Activated CD4-positive, alpha-beta memory T cell treated with anti-CD3 and anti-CD28 coated beads, Interleukin-2, amount 10 ng/mL, durations not matched to agents 7 days and 5 days (primary cell): ENCODE measurements at places on chromosomes 2 and 18. TPM values are rescaled to one million over a fixed set of nuclear protein-coding genes. Genes with fewer than 3 reads are reported as not detected.

SERPINB11 gene
- total RNA-seq, result not detected

FAP gene
- total RNA-seq, result not detected

AOX1 gene
- total RNA-seq, result 0.05 TPM

RAB31 gene
- 4.9 TPM for total RNA-seq

CABYR gene
- total RNA-seq, result 0.95 TPM

CLK1 gene
- 169 TPM for total RNA-seq

DNA sequence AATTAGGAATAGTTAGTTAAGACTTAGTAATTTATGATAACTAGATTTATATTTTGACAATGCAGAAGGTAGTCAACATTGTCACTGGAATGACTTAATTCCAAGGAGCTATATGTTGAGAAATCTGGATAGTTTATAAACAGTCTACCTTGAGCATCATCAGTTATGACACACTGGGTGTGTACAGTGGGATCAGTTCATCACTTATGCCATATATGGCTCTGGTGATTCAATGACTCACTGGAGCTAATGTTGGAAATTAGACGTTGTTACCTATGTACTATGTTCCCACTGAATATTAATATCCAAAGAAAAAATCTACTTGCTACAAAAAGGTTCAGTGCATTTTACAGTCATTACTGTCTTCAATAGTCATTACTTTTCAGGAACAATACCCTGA is 34.0 kb upstream of the ITPRID2 start:
- H3K27ac ChIP-seq, result no peak overlapping the region
- no peak for DNase-seq
- H3K4me3 ChIP-seq, result no peak overlapping the region

- no peak overlapping the region for H3K4me3 ChIP-seq
- H3K27me3 ChIP-seq, result peaks cover 59% of the 10 kb centered on the region
- DNase-seq, result no peak
- peaks cover 31% of the 10 kb centered on the region for H3K4me1 ChIP-seq
- no peak overlapping the region for H3K27ac ChIP-seq
Observed at GRCh38 chr2:136141510-136142149, 23.7 kb upstream of the CXCR4 start.

DNA sequence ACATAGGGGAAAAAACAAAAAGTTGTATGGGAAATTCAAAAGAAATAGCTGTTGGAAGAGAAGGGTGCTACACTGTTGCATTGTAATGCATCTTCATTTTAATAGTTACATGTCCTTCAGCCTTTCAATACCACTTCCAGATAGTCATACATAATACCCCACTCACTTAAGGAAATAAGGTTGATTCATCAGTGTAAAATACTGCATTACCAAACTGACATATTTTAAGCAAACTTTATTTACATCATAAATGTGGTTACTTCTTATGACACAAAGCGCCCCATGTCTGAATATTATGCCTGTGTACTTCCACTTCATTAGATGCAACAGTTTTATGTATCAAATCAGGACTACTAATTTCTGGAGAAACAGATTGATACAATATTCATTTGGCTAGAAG is 4.5 kb downstream of the RBMS1 start:
- H3K27ac ChIP-seq, result no peak overlapping the region
- H3K4me3 ChIP-seq, result no peak overlapping the region
- peaks cover 65% of the 10 kb centered on the region for H3K4me1 ChIP-seq
- no peak for DNase-seq
- peaks cover 11% of the 10 kb centered on the region for H3K36me3 ChIP-seq

- H3K4me1 ChIP-seq, result no peaks in the 10 kb centered on the region
- no peaks in the 10 kb centered on the region for H3K27me3 ChIP-seq
- no peak overlapping the region for H3K4me3 ChIP-seq
- peaks cover 4% of the 10 kb centered on the region for H3K36me3 ChIP-seq
- DNase-seq, result no peak
Observed at GRCh38 chr2:44741507-44741906, 200.0 kb upstream of the SIX3 start.

DNA sequence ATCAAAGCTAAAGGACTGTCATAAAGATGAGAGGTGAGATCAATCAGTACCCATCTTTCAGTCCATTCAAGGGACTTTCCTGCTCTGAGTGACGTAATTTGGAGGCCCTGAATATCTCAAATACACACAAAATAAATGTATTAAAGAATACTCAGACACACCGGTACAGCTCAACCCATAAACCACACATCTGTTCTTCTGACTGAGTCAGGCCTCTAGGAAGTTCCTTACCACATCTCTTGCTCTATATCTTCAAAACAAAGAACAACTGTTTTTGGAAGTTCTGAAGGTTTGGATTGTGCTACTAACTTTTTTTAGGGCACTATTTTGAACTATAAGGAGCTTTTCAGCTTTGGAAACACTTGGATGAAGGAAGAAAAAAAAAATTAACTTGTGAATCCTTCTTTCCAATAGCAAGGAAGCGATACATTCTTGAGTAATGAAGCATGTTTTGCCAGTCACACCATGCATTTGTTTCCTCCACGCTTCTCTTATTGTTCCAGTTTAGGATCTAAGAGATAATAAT is 866.5 kb upstream of the VRK2 start:
- no peak for DNase-seq
- no peaks in the 10 kb centered on the region for H3K4me1 ChIP-seq
- no peak overlapping the region for H3K27ac ChIP-seq

- no peaks in the 10 kb centered on the region for H3K36me3 ChIP-seq
- H3K4me3 ChIP-seq, result no peak overlapping the region
- H3K4me1 ChIP-seq, result no peaks in the 10 kb centered on the region
- DNase-seq, result no peak
- no peaks in the 10 kb centered on the region for H3K27me3 ChIP-seq
Observed at GRCh38 chr2:132276571-132276981, 114.8 kb upstream of the ANKRD30BL start.

DNA sequence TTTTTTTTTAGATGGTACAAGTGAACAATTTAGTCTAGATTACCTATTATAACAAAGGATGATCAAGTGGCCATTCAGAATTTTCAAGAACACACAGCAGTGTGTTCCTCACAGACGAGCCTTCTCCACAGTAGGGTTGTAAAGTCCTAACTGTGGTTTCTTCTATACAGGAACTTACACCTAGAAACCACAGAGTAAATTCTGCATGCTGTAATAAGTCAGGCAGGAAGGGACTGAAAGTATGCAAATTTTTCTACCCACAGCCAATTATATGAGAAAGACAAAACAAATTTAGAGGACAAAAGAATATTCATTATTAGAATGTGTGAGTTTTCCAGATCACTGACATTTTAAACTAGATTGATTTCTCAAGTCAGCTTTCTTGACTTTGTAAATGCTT is 99.5 kb downstream of the RBMS1 start:
- no peaks in the 10 kb centered on the region for H3K27me3 ChIP-seq
- H3K36me3 ChIP-seq, result peaks cover 34% of the 10 kb centered on the region
- peaks cover 61% of the 10 kb centered on the region for H3K4me1 ChIP-seq

- no peak for DNase-seq
- H3K27me3 ChIP-seq, result no peaks in the 10 kb centered on the region
- no peak overlapping the region for H3K4me3 ChIP-seq
- no peak overlapping the region for H3K27ac ChIP-seq
- no peaks in the 10 kb centered on the region for H3K36me3 ChIP-seq
Observed at GRCh38 chr2:18999198-18999597, 359.2 kb downstream of the OSR1 start.

DNA sequence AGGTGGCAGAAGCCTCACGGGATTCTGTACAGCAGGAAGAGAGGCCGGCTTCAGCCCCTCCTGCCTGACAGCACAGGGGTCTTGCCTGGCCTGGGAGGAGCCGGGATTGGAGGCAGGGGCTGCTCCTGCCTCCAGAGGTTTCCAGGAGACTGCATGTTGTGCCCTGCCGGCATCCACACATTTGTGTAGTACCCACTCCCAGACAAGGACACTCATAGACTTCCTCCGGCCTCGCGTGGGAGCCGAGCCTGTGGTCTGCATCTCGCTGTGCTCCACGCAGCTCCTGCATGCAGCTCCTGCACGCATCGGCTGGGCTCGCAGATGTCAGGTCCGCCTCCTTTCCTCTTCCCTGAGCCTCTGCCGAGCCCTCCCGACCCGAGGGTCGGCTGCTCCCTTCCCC is 34.7 kb downstream of the TPO start:
- no peaks in the 10 kb centered on the region for H3K36me3 ChIP-seq
- no peak overlapping the region for H3K4me3 ChIP-seq
- DNase-seq, result no peak
- no peak overlapping the region for H3K27ac ChIP-seq
- H3K4me1 ChIP-seq, result no peaks in the 10 kb centered on the region
- H3K27me3 ChIP-seq, result peaks cover 7% of the 10 kb centered on the region

GRCh38 chr2:51613-52012 is 5.3 kb upstream of the FAM110C start:
- H3K27ac ChIP-seq, result no peak overlapping the region
- H3K36me3 ChIP-seq, result peaks cover 2% of the 10 kb centered on the region
- peaks cover 36% of the 10 kb centered on the region for H3K27me3 ChIP-seq
- H3K4me3 ChIP-seq, result no peak overlapping the region
- H3K4me1 ChIP-seq, result peaks cover 4% of the 10 kb centered on the region

- H3K4me1 ChIP-seq, result no peaks in the 10 kb centered on the region
- no peaks in the 10 kb centered on the region for H3K36me3 ChIP-seq
- no peak for DNase-seq
Observed at GRCh38 chr2:2230433-2230817, 100.7 kb downstream of the MYT1L start.

DNA sequence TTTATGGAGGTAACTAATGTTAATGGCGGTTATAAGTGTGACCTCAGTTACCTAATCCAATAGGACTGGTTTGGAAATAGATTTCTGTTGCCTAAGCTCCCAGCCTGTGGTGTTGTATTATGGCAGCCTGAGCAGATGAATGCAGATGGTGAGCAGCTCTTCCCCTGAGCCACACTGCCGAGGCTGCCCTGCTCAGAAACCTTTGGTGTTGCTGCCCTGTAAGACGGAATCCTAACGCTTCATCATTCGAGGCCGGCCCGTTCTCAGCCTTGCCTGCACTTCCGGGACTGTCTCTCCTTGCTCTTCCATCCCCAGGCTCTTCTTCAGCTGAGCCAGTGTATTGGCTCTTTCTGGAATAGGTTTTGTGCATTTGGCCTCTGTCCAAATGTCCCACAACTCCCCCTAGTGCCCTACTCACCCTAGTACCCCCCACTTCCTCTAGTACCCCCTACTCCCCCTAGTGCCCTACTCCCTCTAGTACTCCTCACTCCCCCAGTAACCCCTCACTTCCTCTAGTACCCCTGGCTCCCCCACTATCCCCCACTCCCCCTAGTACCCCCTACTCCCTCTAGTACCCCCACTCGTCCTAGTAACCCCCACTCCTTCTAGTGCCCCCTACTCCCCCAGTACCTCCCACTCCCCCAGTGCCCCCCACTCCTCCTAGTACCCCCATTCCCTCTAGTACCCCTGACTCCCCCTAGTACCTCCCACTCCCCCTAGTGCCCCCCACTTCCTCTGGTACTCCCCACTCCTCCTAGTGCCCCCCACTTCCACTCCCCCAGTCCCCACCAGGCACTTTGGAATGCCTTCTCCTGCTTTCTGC is 106.0 kb upstream of the TAF1B start:
- H3K4me3 ChIP-seq, result no peak overlapping the region
- DNase-seq, result no peak
- H3K36me3 ChIP-seq, result peaks cover 12% of the 10 kb centered on the region
- peaks cover 69% of the 10 kb centered on the region for H3K4me1 ChIP-seq
- no peaks in the 10 kb centered on the region for H3K27me3 ChIP-seq
- peak overlapping the region; percentile 90 for H3K27ac ChIP-seq

DNA sequence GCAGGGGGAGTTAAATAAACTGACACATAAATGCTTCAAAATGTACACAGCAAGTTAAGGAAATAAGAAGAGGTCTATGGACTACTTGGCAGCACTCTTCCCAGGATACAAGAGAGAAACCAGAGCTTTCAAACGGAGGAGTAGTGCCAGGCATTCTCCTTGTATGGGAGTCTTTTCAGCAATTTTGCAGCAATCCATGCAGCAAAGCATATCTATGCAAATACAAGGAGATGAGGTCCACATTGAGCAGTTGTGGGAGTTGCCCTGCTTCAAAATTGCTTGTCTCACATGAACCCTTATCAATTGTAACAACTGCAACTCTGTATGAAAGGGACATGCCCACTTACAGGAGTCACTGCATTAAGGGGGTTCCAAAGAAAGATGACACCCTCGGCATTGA is 37.8 kb downstream of the SCN9A start:
- no peak overlapping the region for H3K4me3 ChIP-seq
- no peak overlapping the region for H3K27ac ChIP-seq
- H3K27me3 ChIP-seq, result no peaks in the 10 kb centered on the region
- no peak for DNase-seq
- no peaks in the 10 kb centered on the region for H3K36me3 ChIP-seq
- H3K4me1 ChIP-seq, result no peaks in the 10 kb centered on the region

DNA sequence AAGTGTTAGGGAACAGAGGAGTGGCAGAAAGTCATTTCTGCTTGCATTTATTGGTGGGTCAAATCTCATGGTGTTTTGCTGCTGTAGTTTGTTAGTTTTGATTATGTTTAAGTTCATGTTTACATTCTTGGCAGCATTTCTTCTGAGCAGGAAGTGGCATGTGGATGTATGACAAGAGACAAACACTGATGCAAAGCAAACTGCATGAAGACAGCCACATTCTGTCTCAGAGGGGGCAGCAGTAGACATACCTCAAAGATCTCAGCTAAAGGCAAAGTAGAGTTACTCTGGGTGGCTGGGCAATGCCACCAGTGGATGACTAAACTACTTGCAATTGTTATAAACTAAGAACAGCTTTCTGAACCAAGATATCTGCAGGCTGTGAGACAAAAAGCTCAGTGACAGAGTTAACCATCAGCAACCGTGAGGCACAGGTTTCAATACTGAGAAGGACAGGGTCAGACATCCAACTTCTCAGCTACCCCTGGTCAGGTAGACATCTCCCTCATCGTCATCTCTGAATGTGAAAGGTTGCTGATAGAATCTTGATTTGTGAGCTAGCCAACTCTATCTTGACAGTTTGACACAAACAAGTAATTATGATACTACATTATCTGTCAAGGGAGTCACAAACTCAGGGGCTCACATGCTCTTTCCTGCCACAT is 16.4 kb downstream of the GALNT3 start:
- H3K36me3 ChIP-seq, result peaks cover 61% of the 10 kb centered on the region
- no peak overlapping the region for H3K4me3 ChIP-seq
- H3K4me1 ChIP-seq, result peaks cover 23% of the 10 kb centered on the region
- peak overlapping the region; percentile 68 for H3K27ac ChIP-seq
- DNase-seq, result peak; percentile 21
- H3K27me3 ChIP-seq, result no peaks in the 10 kb centered on the region

DNA sequence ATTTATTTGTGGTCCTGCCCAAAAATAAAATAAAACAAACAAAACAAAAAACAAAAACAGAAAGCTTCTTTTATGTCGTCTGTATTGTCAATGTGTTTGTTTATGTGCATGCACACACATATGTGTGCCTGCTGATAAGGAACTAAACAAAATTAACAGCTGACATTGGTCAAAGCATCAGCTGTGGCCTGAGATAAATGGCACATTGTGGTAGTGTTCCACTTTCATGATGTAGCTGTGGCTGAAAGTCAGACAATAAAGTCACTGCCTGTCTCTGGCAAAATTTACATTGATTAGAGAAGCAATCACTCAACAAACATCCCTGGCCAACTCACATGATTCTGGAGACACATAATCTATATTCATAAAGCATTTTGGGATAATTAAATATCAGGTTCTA is 203.4 kb upstream of the PIK3C3 start:
- H3K27ac ChIP-seq, result no peak overlapping the region
- DNase-seq, result no peak
- H3K4me1 ChIP-seq, result no peaks in the 10 kb centered on the region

GRCh38 chr18:25842665-25843064 is 247.7 kb downstream of the SS18 start:
- no peak overlapping the region for H3K4me3 ChIP-seq
- no peak for DNase-seq
- H3K27me3 ChIP-seq, result peaks cover 3% of the 10 kb centered on the region
- H3K4me1 ChIP-seq, result peaks cover 2% of the 10 kb centered on the region

- no peak overlapping the region for H3K27ac ChIP-seq
- no peaks in the 10 kb centered on the region for H3K27me3 ChIP-seq
- DNase-seq, result no peak
- peaks cover 6% of the 10 kb centered on the region for H3K4me1 ChIP-seq
- no peaks in the 10 kb centered on the region for H3K36me3 ChIP-seq
Observed at GRCh38 chr2:147538821-147539220, 306.0 kb upstream of the ACVR2A start.
